CD8-positive, alpha-beta memory T cell (primary cell): ENCODE measurements at places on chromosomes 2 and 18. TPM values are rescaled to one million over a fixed set of nuclear protein-coding genes. Genes with fewer than 3 reads are reported as not detected.

- no peak for DNase-seq
These were observed 996.2 kb downstream of the SUCLG1 start for GRCh38 chr2:83462881-83463280.

Gene SLC19A3
- total RNA-seq, result not detected

Gene TRIM54
- total RNA-seq, result 0.22 TPM

Gene SDC1
- total RNA-seq, result 0.27 TPM

DNA sequence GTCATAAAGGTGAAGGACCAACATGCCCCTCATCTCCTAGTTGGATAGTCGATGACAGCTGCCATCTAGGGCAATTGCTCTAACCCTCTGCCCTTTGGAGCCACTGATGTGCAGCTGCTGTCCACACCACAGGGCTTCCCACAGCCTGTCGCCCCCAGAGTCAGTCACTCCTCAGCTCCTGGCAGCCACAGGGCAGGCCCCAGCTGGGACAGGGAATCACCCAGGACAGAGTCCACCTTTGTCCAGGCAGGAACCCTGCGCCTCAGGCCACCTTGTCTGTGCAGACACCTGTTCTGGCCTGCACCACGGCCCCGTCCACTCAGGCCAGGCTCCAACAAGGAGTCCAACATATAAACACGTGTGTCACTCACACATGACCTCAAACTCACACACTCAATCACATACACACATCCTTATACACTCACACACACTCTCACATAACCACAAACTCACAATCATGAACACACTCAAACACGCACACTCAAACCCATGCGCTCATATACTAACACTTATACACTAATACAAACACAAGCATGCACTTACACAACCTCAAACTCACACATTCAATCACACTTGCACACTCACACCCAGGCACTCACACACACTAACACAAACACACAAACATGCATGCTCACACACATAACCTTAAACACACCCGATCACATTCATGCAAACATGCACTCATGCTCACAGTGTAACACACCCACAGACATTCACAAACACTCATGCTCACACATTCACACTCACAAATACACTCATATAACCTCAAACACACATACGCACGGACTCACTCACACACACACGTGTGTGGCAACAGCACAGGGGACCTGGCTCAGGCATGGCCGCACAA is 29.7 kb downstream of the HDAC4 start:
- no peak for DNase-seq

DNA sequence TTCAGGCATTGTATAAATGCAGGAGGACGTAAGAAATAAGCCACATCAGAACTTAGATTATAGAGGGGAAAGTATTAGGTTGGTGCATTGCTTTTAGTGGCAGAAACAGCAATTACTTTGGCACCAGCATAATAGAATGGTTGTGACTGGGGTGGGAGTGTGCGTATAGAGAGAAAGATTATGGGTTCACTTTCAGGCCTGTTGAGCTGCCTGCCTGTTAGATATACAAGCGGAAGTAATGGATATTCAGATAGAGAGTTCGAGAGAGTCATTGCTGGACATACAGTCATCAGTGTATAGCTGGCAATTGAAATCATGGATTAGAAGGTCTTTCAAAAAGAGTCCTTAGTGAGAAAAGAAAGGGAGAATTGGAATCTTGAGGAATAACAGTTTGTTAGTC is 139.2 kb upstream of the MYO3B start:
- DNase-seq, result no peak

Gene PROKR1
- total RNA-seq, result 0.09 TPM

DNA sequence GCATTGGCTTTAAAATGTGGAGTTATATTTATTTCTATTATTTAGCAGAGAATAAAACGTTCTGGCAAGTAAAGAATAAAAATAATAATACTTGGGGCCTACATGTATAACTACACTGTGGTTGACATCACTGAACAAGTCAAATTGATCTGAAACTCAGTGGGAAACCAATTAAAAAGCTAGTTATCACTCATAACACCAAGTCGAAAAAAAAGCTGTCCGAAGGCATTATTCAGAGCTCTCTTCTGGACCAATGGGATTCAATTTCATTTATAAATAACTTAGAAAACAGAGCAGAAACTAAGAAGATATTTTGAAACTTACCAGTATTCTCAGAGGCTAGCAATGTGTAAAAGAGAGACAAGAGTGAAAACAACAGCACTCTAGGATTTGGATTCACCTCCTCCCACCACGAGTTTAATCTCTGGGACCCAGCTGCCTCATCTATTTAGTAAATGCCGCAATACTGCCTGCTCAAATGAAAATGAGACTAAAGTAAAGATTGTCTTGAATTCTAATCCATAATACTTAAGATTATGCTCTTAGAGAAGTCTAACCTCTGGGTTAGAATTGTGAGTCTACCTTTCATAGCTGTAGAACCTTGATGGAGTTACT is 128.4 kb downstream of the NBAS start:
- DNase-seq, result no peak

Gene HSPD1
- 1,152 TPM for total RNA-seq

DNA sequence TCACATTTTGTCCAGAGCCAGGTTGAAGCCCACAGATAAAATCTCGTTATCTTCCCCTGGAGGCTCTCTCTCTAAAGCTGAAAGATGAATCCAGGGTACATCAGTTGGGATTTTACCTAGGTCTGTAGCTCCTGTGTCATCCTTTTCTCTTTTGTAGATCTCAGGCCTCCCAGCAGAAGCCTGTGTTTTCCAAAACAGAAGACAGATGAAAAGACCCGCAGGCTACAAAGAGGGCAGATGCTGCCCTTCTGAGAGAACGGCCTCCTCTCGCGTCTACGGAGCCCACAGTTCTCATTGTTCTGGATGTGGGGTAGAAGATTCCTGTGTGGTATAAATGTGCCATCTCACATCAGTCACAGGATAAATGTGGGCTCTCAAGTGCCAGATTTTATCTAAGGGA is 139.5 kb downstream of the SUCLG1 start:
- no peak for DNase-seq

DNA sequence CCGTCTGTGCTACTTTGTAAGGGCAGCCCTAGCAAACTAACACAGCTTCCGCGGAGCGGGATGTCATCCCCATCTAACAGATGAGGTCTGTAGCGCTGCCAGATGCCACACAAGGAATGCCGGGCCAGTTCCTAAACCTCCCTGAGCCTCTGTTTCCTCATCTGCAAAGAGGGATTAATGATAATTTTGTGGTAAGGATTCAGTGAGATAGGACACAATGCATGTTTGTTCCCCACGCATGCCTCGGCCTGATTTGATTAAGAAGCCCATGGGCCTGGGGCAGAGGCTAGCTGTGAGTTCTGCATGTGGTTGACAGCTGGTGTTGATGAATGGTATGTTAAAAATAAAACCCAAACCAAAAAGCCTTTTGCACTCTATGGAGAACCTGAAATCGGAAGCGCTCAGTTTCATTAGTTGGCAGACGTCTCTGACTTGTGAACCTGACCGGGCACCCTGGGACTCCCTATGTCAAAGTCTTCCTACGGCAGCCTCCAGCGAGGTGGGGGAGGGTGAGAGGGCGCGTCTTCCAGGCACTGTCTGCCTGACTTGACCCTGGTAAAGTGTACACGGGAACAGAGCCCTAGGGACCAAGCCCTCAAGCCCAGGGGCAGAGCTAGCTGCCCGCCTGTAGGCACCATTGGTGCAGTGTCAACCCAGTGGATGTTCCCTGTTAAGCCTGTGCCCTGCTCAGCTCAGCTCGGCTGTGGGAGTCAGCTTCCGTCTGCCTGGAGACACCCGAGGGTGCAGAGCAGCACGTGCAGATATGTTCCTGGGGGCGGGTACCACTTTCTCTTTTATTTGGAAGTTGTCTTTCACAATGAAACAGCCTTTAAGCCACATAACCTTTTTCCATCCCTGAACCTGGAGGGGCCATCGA is 14.8 kb upstream of the INHBB start:
- no peak for DNase-seq
